ENCODE measurements at places on chromosomes 2 and 18. TPM values are rescaled to one million over a fixed set of nuclear protein-coding genes. Genes with fewer than 3 reads are reported as not detected.

DNA sequence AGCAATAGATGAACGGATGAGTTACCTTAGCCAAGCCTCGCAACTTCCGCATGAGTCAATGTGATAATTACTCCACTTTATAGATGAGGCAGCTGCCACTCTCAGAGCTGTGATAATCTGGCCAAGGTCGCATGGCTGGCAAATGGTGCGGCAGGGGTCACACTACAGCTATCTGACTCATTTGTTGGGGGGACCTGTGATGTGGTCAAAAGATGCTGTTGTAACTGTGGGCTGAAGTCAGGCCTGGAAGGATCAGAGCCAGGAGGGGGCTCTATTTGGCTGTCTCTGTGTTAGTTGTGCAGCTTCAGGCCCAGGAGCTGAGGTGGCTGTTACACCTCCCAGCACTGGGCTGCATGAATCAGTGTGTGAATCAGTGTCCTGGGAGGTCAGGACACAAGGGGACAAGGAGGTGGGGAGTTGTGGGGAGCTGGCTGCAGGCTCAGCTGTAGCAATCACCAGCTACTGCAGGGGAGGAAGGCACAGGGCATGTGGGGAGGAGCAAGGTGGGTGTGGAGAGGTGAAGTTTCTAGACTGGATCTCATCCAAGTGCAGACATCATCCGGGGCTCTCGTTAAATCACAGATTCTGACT is 33.1 kb downstream of the NGEF start:
- no peak overlapping the region for H3K4me3 ChIP-seq
- H3K27ac ChIP-seq, result no peak overlapping the region
- H3K27me3 ChIP-seq, result peaks cover 16% of the 10 kb centered on the region
- DNase-seq, result no peak
- H3K4me1 ChIP-seq, result peaks cover 7% of the 10 kb centered on the region
- no peaks in the 10 kb centered on the region for H3K36me3 ChIP-seq

Gene STK16
- 24.1 TPM for total RNA-seq

Gene BOLL
- total RNA-seq, result 0.22 TPM

DNA sequence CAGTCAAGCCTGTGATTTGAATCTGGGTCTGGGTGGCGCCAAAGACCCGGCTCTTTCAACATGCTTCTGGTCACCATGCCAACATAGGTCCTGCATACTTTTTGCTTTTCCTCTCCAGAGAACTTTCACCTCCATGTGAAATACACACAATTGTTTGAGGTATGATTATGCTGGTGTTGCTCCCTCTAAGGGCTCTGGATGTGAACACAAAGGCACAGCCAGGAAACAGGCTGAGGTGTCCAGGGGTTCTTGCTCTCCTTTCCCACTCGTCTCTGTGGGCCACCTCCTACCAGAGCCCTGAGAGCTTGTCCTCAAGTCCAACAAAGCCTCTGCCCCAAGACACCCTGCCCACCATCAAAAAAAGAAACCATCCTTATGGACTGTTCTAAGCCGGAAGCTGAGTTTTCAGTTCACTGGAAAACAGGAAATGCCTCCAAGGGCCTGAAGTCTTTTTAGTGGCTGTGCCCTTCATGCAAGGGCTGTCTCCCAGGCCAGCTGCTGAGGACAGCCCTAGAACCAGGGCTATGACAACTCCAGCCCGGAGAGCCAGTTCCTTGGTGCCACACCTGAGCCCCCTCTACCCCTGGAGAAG is 100.2 kb upstream of the EPAS1 start:
- DNase-seq, result no peak
- H3K27me3 ChIP-seq, result peaks cover 5% of the 10 kb centered on the region
- no peaks in the 10 kb centered on the region for H3K36me3 ChIP-seq

Gene TCF23
- not detected for total RNA-seq

Gene ACOXL
- 0.19 TPM for total RNA-seq

DNA sequence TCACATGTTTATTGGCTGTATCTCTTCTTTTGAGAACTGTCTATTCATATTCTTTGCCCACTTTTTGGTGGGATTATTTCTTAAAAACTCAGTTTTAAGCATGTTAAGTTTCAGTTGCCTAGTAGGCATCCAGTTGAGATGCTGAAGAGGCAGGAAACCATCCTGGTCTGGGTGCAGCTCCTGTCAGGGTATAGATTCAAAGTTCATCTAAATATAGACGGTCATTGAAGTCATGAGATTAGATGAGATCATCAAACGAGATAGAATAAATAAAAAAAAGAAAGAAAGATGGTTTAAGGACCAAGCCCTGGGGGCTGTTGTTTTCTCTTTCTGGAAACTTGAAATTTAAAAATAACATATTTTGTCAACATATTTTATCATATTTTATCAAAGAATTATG is 9.2 kb upstream of the DNAH7 start:
- DNase-seq, result no peak
- H3K4me3 ChIP-seq, result no peak overlapping the region
- H3K36me3 ChIP-seq, result peaks cover 1% of the 10 kb centered on the region

Data from progenitor cell of endocrine pancreas (in vitro differentiated cells).